ENCODE measurements at places on chromosomes 3 and 15. TPM values are rescaled to one million over a fixed set of nuclear protein-coding genes. Genes with fewer than 3 reads are reported as not detected.

The GCNT3 gene
- 0.43 TPM for polyA plus RNA-seq

The PTPN23 gene
- polyA plus RNA-seq, result 20.2 TPM

The NECTIN3 gene
- polyA plus RNA-seq, result 25.2 TPM

The GUCA1C gene
- not detected for polyA plus RNA-seq

The SEMA5B gene
- 26.1 TPM for polyA plus RNA-seq

The ARL13B gene
- polyA plus RNA-seq, result 6.5 TPM

The IL17RD gene
- polyA plus RNA-seq, result 29.3 TPM

The CTXN2 gene
- not detected for polyA plus RNA-seq

Data from muscle of back (tissue), 13 donors.